ENCODE measurements at places on chromosomes 3 and 15.

GRCh38 chr15:36682101-36682500, 102.7 kb downstream of the CDIN1 start:
- no peak for DNase-seq

GRCh38 chr3:115931581-115931980, 308.3 kb downstream of the GAP43 start:
- DNase-seq = no peak

DNA sequence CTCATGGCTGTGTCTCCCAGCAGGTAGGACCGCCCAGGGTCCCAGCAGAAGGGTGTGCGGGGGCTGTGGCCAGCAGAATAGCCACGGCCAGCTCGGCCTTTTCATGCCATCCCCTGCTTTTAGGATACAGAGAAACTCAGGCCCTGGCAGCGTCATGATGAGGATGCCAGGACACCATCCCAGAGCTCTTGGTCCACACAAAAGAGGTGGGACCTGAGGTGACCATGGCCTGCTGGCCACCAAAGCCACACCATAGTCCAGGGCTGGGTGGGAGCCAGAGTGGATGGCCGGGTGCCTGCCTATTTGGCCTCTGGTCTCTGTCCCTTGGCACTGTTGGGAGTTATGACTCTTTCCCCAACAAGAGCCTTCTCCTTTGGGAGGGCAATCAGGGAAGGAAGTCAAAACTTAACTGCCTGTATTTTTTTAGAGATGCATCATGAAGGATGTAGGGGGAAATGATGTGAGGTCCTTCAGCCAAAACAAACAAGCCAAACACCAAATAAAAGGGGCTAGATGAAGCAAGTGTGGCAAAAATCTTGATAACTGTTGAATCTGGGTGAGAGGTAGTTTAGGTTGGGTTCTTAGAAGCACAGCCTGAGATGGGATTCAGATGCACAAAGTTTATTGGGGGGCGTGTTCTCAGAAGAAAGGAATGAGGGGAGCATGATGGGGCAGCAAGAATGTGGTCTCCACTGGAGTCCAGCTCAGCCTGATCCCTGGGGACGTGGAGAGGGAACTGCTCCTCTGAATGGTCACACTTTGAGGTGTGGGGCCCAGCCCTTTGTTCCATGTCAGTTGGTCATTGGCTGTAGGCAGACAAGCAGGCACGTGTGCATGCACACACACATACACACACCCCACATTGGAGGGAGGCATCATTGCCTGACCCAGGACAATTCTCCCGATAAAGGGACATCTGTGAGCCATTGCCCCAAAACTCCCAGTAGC, 33.2 kb downstream of the SMAD6 start:
- no peak for DNase-seq

DNA sequence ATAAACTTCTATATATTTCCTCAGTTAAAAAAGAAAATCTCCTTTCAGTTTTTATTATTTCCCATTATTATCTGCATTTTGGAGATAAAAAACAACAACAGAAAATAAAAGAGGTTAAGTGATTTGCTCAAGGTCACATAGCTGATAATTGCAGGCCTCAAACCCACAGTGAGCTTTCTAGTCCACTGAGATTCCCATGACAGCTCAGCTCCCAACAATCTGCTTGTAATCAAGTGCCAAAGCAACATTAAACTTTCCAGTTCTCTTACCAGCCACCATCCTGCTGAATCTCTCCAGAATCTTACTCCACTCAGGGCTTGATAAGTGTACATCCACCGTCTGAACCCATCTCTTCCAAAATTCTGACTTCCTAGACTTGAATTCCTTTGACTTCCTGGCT, 318.2 kb upstream of the SEMA6D start:
- no peak for DNase-seq

DNA sequence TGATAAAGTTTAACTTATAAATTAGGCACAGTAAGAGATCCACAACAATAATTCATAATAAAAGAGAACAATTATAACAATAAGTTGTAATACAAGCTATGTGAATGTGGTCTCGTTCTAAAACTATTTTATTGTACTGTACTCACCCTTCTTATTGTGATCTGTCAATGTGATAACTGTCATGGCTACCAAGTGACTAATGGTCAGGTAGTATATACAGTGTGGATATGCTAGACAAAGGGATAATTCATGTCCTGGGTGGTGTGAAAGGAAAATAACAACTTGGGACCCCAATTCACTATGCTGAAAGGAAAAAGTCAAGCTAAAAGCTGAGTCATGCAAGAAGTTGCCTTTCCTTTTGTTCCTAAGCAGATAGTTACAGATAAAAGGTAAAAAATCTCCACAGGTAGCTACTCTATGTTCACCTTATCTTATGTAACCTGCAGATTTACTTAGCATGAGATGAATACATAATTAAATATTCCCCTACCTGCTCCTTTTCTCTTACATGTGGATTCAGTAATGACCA, 10.7 kb upstream of the CYP8B1 start:
- DNase-seq = no peak

DNA sequence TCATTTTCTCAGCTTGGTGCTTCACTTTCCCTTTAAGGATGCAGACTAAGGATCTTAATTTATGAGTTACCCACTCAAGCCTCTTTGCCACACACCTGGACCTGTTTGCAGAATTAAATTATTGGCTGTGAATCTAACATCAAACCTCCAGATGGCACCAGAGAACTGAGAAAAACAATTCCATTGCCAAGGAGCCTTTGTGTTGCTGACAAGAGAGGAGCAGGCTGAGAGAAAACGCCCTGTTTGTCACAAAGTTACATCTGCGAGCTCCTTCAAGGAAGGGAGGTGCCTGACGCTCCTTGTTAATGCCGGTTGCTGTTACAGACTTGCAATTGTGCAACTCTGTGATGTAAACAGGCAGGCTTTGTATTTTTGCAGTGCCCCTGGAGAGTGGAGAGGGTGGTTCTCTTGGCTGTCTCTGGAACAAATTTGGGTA, 36.3 kb upstream of the TMC3 start:
- no peak for DNase-seq

DNA sequence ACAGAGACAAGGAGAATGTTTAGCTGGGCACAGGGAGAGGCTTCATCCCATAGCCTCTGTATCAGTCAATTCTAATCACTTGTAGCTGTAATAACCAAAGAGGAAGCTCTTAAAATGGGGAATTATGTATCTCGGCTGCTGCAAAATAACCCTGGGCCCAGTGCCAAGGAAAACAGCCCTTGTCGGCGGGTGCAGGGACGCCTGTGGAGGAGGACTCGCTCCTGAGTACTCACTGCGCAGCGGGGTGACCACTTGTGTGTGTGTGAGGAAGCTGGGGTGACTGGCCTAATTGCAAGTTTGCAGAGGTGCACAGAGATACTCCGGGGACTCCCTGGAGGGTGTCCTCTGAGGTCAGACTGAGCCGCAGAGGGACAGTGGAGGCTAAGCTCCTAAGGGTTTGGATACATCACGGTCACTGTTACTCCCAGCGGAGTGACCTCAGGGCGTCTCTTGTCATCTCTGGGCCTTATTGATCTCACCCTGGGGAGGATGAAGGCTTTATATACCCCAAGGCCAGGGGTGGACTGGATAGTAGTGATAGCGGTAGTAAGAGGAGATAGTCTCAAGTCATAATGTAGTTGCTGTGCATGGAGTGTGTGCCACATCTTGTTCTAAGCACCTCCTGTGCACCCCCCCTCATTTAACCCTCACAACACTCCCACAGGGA, 37.2 kb downstream of the SLC6A6 start:
- DNase-seq = no peak

DNA sequence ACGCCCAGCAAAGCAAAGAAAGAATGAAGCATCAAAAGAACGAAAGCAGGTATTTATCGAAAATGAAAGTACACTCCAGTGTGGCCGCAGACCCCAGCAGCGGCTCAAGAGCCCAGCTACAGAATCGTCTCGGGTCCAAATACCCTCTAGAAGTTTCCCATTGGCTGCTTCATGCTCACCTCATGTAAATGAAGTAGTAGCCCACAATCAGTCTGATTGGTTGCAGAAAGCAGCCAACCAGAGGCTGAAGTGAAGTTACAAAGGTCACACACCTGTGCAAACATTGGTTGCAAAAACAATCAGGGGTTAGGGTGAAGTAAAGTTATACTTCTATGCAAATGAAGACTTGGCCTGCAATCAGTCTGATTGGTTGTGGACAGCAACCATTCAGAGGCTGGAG, 32.0 kb downstream of the SV2B start:
- no peak for DNase-seq

GRCh38 chr3:38835939-38836338, 19.9 kb upstream of the SCN10A start:
- DNase-seq = no peak

DNA sequence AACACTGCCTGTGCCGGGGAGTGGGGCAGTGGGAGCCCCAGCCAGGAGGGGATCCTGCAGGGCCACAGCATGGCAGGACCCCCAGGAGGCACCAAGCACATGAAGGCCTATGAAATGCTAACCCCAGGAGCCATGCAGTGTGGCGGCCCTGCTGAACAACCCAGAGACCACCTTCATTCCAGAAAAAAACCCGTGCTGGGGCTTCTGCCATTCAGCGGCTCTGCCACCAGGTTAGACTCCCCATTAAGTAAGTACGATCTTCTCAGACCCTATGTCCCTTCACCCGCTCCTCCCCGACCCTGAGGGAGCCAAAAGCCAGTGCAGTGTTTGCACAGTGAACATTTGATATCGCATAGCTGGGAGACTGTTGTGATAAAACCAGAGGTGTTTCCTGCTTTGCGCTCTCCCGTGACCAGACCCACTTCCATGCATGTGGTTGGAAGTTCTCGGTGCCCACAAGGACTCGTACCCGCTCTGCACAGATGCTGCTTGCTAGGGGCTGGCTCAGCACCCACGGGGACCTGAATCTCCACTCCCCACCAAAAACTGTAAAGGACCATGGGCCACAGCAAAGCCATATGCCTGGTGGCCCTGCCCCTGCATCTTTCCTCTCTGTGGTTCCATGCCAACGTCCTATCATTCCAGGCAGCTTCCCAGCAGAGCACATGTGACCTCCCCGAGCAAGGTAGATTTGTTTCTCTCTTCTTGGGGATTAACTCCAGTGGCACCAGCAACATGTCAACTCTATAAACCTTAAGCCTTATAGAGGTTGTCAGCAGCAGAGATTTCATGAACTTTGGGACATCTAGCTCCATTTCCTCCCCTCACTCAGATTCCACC, 5.3 kb downstream of the PLA2G4D start:
- no peak for DNase-seq

DNA sequence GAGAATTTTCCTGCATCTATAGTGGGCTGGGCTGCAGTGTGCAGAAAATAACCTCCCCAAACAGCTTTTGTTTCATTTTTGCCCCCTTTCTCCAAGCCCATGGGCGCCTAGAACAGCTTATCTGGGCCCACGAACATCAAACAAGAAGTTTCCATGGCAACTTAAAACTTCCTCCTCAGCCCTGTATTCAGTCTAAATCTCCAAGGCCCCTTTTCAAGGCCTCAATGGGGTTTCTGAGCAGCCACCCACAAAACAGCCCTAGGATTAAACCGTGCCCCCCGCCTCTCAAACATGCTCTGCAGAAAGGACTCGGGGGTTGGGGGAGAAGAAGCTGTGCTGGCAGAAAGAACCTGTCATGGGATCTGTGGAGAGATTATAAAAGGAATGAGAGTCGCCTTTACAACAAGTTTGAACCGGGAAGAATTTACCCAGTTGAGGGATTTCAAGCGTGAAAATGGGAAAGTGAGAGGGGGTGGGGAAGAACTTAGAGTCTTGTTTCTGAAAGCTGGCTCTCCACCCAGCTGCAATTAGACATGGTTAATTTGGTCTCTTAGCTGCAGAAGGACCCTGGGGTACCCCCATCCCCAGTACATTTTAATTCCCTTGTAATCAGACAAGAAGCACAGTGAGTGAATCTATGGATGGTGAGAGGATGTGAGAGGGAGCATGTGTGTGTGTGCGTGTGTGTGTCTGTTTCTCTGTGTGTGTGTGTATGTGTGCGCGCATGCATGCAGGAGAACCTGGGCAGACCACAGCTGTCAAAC, 4.3 kb upstream of the FAM107A start:
- no peak for DNase-seq

DNA sequence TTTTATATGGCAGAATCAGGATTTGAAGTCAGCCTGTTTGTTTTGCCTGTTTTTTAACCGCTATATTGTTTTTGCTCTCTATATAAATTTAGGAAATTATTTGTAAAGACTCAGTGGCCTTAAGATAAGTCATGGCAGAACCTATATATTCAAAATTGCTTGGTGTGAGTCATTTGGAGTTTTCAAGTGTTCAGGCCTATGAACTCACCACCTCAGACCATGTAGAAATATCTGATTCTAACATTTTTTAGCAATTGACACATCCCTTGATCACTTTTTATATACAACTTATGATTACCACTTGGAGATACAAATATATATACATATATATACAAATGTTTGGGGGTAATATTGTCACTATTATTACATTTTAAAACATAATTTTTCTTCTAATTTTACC, 95.7 kb downstream of the VGLL3 start:
- DNase-seq = no peak

- no peak for DNase-seq
Observed at GRCh38 chr15:71089801-71090200, 25.5 kb upstream of the THSD4 start.

- no peak for DNase-seq
Observed at GRCh38 chr3:4977001-4977852, 2.0 kb upstream of the BHLHE40 start.

DNA sequence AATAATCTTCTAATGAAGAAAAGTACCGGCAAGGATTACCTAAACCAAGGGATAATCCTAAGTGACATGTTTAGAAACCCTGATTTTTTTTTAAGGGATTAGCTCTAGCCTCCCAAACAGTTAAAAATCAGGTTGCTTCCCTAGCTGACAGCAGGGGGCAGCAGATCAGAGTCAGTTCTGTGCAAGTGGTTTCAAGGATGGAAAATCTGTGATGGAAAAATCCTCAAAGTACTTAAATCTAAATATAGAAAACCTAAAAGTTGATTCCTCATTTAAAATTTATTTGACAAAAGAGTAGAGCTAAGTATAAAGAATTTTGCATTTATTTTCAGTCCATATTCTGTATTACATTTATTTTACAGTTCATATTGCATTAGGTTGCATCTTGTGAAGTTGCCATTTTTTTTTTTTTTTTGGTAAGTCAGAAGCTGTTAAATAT, 107.6 kb downstream of the PEX5L start:
- DNase-seq = peak; percentile 9

DNA sequence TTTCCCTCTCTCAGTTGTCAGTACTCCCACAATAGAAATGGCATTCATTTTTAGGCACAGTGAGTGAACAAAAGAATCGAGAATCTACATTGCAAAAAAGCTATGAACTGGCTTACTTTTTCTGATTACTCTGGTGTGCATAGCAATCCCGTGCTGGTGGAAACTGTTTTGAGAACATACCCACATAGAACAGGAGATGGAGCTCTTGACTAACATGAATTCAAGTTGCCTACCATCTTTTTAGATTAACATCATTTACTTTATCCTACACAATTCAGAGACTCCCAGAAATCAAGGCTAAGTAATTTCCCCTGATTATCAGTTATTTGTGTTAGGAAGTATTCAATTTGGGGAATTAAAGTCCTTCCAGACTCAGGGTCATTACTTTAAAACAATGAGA, 326.6 kb downstream of the ARPP21 start:
- DNase-seq = no peak

Measured in stimulated activated CD8-positive, alpha-beta memory T cell treated with anti-CD3 and anti-CD28 coated beads, Interleukin-4, amount 100 ng/mL, for 1 hour (primary cell).